ENCODE measurements at places on chromosomes 1 and 21.
A peak's percentile ranks its signal among the peaks of the same experiment; 100 is the strongest.

DNA sequence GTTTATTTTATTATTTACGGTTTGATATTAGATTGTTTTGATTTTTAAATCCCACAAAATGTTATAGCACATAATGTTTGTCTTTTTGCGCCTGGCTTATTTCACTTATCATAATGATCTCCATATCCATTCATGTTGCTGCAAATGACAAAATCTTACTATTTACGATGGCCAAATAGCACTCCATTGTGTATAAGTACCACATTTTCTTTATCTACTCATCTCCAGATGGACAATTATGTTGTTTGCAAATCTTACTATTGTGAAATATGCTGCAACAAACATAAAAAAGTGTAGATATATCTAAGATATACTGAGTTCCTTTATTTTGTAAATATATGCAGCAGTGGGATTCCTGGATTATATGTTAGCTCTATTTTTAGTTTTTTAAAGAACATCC is 1568.3 kb downstream of the AMY1C start:
- no peak for DNase-seq

- no peak for DNase-seq
These were observed at the start of gene PLA2G4A for GRCh38 chr1:186828611-186829454. Gene PLA2G4A (plus strand): TSS chr1:186828949. CDS start chr1:186854355, 25,406 bp downstream.

GRCh38 chr1:92859400-92860039 is 27.7 kb downstream of the RPL5 start:
- DNase-seq, result no peak

DNA sequence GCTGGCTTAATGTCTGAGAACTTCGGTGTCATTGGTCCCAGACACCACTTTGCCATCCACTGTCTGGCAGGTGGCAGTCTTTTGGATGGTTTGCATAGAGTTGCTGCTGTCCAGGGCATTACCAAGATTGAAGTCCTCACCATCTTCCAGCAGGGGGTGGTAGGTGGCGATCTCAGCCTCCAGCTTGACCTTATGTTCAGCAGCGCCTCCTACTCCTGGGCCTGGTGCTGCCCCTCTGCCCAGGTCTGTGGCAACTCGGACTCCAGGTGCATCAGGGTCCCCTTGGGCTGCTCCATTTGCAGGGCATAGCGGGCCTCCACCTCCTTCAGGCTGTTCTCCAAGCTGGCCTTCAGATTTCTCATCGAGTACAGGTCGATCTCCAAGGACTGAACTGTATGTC is 573.3 kb upstream of the NCAM2 start:
- no peak for DNase-seq

GRCh38 chr1:14794136-14794768 is 195.8 kb downstream of the KAZN start:
- DNase-seq, result no peak

DNA sequence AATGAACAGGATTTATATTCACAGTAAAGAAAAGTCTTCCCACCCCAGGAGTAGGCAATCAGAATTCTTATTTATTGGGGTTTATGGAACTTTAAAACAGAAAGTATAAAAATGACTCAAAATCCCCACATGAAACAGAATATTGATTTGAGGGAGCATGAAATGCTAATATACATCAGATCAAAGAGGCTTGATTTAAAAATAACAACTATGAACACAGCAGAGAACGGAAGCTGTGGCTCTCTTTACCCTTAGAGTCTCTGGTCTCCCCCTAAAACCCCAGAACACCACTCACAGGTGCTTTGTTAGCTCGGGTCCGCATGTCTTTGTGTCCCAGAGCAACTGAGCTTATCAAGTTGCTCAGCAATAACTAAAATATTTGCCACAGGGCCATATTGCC is 31.2 kb upstream of the FASLG start:
- no peak for DNase-seq

DNA sequence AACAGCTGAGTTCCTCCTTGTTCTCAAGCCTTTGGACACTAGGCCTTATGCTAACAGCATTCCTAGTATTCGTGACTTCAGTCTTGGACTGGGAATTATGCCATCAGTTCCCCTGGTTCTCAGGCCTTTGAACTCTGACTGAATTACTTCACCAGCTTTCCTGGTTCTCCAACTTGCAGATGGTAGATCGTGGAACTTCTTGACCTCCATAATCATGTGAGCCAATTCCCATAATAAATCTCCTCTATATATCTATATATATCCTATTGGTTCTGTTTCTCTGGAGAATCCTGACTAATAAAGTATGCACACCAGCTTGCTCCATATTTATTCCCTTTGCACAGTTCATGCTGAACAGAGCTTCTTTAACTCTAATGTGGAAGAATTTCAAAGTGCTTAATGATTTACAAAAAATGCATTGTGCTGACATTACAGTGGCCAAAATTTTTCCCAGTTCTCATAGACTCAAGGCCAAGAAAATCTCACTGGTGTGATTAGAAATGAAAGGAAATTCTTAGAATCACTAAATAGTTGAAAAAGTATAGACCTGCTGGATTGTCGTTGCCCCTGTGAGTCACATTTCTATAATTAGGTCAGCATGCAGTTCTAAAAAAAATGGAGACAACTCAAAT is 462.9 kb upstream of the ADAMTS5 start:
- DNase-seq, result no peak

DNA sequence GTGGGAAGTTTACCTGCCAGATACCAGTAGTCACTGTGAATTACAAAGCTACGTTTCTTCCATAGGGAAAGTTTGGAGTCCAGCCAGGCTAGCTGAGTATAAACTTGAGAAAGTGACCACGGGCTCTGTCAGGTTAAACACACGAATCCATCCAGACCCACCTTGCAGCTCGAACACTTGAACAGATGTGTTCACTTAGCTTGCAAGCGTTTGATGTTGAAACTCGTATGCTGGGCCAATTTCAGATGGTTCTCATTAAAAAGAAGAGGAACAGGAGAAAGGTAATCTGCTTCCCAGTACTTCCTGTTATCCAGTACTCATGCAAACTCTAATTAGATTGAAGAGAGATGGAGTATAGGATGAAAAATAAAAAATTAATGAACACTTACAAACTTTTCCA is 636.4 kb downstream of the SMYD3 start:
- no peak for DNase-seq

GRCh38 chr21:41953831-41954653 is at the start of gene C2CD2:
Gene C2CD2 (minus strand): TSS chr21:41954018. CDS start chr21:41953648, 370 bp downstream.
- DNase-seq, result peak; percentile 6

DNA sequence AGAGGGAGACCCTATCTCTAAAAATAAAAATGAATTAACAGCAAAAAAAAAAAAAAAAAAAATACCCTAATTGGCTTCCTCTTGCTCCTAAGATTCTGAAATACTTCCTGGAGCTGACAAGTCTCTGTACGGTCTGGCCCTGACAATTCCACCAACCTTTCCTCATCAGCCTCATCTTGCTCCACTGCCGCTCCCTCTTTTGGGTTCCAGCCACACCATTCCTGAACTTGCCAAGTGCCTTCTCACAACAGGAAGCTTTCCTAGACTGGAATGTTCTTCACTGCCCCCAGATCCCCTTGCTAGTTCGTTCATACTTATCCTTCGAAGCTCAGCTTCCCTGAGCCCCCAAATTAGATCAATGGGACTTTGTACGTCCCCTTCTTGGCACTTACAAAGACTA is 37.0 kb downstream of the AKNAD1 start:
- no peak for DNase-seq

GRCh38 chr1:228031276-228031995 is 24.6 kb downstream of the WNT3A start:
- DNase-seq, result no peak

DNA sequence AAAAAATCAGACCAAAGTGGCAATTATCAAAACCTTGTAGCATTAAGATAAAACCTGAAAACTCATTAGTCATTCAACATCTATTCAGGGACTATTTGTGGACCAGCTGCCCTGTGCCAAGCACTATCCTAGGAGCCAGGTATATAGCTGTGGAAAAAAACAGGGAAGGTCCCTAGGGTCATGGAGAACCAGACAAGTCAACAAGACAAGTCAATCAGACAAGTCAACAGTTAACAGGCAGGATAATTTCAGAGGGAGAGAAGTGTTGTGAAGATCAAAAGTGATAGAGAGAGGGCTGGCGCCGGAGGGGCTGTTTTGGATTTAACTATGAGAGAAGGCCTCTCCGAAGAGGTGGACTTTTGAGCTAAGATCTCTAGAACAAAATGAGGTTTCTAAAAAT is 3.3 kb upstream of the ATP1A4 start:
- DNase-seq, result no peak

DNA sequence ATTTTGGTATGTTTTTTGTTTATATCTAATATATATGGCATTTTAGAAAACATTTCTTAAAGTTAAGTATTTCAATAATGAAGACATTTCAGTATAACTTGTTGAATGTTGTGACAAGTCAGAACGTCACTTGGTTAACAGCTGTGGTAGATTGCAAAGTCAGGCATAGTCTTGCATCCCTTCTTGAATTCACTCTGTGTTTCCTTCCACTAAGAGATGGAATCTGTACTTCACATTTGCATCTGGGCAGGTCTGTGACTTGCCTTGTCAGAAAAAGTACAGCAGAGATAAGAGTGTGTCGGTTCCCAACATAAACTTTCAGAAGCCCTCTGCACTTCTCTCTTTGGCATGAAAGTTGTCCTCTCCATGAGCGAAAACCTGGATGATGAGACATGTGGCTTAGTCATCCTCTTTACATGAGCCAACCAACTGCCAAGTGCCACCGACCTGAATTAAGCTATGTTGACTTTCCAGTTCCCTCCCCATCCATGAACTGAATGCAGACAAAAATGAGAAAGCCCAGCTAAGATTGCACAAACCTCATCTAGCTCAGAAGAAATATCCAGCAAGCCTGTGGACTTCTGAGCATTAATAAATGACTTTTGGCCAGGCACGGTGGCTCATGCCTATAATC is 1730.2 kb downstream of the MRPL39 start:
- no peak for DNase-seq

GRCh38 chr1:165006831-165007230 is 349.7 kb downstream of the LMX1A start:
- no peak for DNase-seq

- DNase-seq, result no peak
These were observed 46.0 kb downstream of the GRHL3 start for GRCh38 chr1:24364975-24365678.

GRCh38 chr1:4657960-4658541 is 3.6 kb downstream of the AJAP1 start:
- no peak for DNase-seq

- DNase-seq, result no peak
These were observed 691 bp upstream of the GBP5 start for GRCh38 chr1:89273324-89273778.

DNA sequence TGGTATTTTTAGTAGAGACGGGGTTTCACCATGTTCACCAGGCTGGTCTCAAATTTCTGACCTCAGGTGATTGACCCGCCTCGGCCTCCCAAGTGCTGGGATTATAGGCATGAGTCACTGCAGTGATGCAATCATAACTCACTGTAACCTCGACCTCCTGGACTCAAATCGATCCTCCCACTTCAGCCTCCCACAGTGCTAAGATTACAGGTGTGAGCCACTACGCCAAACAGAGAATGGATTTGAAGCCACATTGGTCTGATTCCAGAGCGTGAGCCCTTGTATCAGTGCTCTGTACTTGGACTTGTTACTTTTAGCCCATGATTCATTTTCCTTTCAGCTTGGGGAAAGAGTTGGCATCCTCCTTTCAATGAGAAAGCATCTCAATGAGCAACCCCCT is 14.9 kb upstream of the ZNF683 start:
- DNase-seq, result no peak
